CD4-positive, alpha-beta T cell treated with Interleukin-6 at 100 ng/mL for 8 hours (primary cell): ENCODE measurements at places on chromosomes 5 and 9.

GRCh38 chr9:109267555-109267954 is 53.3 kb downstream of the EPB41L4B start:
- no peak for DNase-seq

DNA sequence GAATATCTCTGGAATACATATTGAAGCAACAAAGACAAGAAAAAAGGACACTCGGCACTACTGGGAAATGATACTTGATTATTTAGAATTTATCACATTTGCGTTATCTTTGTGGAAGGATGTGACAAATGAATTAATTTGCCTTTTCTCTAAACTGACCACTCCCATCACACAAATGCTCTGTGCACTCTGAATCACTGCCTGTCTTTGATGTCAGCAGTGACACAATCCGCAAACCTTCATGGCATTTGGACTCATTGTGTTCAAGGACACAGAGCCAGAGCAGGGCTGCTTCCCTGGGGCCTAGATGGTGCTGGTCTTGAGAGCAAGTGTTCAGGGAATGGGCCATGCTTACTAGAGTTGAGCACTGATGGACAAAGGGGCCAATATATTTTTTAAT is 4.9 kb upstream of the KIF4B start:
- no peak for DNase-seq

- no peak for DNase-seq
Measured at GRCh38 chr9:72278959-72279358, 86.0 kb downstream of the ZFAND5 start.

GRCh38 chr9:123276551-123276950 is 8.2 kb upstream of the STRBP start:
- DNase-seq: no peak
